Right cardiac atrium (tissue), 5 donors: ENCODE measurements at places on chromosomes 2 and 18.

DNA sequence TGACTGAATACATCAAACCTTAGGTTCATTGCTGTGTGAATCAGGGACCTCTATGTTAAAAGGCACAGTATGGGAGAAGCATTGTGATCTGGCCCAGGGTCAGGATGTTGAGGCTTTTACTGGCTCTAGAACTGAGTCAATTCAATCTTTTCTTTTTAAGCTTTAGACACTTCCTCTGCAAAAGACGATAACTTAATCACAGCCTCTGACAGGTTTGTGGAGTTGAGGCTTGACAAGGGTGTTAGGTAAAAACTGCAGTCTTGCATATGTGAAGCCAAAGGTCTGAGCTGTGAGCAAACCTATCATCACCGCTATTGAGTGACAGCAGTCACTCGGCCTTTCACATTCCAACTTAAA lies 17.3 kb upstream of the ARHGAP25 start:
- no peak for DNase-seq

DNA sequence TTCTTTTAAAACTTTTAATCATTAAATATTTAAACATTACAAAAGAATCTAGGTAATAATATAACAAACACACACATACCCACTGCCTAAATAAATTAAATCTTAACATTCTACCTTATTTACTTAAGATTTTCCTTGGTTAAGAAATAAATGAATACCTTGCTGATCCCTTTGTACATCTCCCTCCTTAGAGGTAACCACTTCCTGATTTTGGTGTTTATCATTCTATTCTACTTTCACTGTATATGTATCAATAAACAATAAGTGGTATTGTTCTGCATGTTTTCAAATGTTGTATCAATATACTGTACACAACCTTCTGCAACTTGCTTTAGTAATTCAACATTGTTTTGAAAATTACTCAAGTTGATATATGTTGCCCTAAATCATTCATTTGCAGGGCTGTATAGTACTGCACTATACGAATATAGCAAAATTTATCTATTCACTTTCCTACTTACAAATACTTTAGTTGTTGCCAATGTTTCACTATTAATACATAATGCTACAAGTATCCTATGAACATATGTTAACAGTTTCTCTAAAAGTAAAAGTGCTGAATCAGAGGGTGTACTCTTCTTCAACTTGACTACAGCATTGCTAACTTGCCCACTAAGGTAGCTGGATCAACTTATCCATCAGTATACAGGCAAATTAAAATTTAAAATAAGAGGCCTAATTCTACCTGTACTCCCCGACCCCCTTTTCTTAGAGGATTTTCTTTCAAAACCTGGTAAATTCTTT lies 65.8 kb downstream of the MEMO1 start:
- no peak for DNase-seq

- DNase-seq = no peak
These were observed 6.3 kb upstream of the SIX3 start for GRCh38 chr2:44934983-44935728.

- no peak for DNase-seq
These were observed at the start of gene ST8SIA3 for GRCh38 chr18:57352271-57352701. Gene ST8SIA3 (plus strand): TSS chr18:57352557. CDS start chr18:57352847, 290 bp downstream.

GRCh38 chr2:217301142-217301925 lies 441.5 kb upstream of the TNP1 start:
- DNase-seq = no peak
